GDM1 (cell line): ENCODE measurements at places on chromosomes 4 and X.

- DNase-seq, result peak; percentile 28
These were observed at the start of gene ZCCHC12 for GRCh38 chrX:118823263-118824172. Gene ZCCHC12, plus strand, starts transcription at chrX:118823824. Its CDS starts 1,421 bp downstream, at chrX:118825245.

DNA sequence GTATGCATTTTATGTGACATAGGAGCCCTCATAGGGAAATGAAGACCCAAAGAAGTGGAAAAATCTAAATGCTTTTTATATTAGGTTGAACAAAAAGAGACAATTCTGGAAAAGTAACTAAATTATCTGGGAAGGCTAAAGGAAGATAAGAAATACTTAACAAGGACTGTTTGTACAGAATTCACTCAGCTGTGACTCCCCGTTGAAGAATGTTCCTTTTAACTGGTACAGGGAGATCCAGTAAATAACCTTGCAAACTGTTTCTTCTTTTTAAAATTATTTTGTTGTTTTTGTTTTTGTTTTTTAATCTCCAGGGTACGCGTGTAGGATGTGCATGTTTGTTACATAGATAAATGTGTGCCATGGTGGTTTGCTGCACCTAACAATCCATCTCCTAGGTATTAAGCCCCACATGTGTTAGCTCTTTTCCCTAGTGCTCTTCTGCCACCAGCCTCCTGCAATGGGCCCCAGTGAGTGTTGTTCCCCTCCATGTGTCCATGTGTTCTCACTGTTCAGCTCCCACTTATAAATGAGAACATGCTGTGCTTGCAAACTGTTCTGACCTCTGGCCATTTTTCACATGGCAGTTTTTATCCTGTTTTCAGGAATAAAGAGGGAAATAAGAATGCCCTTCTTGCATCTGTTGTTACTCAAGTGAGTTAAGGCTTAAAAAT lies 81.7 kb downstream of the PWWP3B start:
- DNase-seq, result no peak

DNA sequence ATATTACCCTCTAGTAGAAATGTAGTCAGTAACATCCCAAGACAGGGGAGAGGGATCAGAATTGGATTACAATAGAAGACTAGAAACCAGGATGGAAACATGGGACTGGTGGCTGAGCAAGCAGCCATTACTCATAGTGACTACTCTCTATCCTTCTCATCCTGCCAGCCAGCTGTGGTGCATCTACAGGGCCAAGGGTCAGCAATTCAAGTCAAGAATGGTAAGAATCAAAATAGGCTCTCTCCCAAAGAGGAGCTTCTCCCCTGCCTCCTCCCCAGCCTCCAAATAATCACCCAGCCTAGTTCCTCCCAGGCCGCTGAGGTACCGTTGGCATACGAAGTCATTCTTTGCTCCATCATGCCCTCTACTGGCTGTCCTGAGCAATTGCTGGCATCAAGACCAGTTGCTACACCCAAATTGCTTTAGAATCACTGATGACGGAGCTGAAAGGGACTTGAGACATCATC lies 19.4 kb downstream of the AWAT2 start:
- DNase-seq, result peak; percentile 36

GRCh38 chr4:27397886-27398285 lies 537.2 kb downstream of the STIM2 start:
- no peak for DNase-seq

DNA sequence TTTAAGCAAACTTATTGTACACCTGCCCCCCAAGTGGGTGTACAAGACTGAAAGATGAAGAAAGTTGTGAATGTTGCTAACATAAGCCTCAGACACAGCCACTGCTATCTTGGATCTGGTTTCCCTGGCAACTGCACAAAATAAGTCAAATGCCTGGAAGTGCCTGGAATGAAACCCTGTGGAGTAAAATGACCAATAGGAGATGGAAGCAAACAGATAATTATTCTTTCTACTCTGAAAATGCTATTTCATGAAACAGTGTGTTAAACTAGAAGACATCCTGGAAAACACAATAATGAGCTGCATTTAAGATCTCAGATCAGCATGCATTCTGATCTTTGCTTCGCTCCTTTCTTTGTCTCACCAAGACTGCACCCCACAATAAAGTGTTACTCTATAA lies 1016.0 kb downstream of the ARAP2 start:
- no peak for DNase-seq

- DNase-seq, result no peak
These were observed 371.2 kb downstream of the AFF2 start for GRCh38 chrX:148871422-148872160.

DNA sequence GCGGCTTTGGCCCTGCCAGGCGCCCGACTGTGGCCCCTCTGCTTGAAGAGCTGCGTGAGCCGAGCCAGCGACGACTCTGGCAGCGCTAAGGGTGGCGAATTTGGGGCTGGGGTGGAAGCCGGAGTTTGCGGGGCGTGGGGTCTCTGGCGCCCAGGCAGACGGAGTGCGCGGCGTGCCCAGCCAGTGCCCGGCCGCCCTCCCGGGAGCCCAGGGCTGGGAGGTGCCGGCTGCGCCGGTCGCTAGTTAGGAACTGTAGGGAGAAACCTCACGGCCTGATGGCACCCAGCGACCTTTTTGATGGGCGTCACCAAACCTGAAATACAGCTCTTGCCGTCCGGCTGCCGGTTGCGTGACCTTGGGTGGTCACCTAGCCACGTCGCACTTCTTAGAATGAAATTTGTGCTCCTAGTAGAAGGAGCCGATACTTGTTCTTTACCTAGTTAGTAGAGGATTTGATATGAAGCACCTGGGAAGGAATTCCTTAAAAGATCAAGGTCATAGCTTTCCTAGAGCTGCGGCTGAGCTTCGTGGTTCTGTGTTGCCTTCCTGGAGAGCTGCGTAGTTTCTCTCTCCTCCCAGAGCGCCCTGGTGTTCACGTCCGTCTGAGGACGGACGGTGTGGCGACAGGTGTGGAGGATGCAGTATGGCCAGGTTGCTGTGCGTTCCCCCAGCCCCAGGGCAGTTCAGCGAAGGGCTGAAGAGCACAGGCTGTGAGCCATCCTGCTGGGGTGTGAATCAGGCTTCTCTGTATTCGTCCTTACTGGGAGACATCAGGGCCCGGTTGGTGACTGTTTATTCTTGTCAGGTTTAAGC lies 680 bp downstream of the MAEA start:
- DNase-seq, result no peak

DNA sequence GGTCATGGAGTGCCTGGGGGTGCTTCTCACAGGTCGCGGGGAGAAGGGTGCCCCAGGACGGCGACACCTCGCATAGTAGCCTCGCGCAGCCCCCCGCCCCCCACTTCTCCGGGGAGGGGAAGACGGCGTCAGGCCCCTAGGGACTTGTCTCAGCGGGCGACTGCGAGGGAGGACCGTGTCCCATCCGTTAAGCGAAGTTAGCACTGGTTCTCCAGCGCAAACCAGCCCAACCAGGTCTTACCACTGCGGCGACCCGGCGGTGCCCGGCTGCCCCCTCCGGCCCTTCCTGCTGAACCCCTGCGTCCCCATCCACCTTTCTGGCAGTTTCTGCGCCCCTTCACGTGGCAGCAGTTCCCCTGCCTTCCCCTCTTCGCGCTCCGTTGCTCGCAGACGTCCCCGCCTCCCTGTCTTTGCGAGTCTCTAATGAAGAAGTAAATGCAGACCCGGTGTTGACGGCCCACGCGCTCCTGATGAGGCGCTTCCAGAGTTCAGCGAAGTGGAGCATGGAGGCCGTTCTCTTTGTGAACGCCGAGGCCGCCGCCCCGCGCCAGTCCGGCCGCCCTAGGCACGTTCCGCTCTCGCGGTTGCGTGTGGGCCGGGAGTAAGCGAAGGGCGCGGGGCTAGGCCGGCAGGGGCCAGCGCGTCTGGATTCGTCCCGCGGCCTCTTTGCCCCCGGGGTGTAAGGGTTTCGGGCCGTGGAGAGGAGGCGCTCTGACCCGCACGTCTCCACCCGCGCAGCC lies 3.0 kb downstream of the SLIT2 start:
- no peak for DNase-seq

DNA sequence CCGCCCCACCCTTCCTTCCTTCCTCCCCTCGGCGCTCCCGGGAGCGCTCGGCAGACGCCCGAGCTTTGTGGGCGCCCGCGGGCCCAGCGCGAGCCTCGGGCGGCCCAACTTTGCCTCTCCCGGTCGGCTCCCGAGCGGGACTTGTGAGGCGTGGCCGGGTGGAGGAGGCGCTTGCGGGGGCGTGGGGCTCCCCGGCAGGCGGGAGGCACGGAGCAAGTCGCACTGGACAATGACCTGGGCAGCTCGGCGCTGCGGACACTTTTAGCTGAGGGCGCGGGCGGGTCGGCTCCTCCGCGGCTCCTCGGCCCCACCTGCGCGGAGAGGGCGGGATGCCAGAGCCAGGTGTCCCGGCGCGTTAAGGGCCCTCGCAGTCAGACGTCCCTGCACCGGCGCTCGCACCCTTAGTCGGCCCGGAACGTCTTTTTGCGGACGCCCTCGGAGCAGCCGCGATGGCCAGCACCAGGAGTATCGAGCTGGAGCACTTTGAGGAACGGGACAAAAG lies 385 bp downstream of the DCLK2 start:
- DNase-seq, result no peak

GRCh38 chr4:121792966-121793365 lies 8.2 kb upstream of the EXOSC9 start:
- no peak for DNase-seq

DNA sequence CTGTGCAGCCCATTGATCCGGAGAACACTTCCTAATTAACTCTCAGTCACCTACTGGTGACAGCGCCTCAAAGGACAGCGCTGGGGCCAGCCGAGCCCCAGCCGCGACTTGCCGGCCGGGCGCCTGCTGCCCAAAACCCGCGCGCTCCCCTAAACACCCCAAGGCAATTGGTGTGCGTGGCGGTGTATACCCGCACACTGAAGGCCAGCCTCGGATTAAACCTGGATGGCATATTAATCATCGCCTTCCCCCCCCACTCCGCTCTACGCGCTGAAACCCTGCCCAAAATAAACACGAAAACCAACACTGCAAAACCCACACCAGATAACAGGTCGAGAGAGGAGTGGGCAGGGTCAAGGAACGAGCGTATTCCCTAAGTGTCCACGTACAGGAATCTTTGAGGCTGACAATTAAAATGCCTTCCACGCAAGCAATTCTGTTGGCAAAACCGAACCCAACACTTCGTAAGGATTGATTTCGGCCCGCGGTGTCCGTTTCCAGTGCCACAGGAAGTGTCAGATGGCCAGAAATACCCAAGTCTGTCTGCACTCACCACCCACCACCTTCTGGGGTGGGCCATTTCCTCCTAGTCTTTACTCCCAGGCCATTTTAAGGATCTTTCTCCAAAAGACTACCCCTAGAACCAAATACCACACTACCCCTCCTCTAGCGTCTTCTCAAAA lies 2.7 kb downstream of the BCOR start:
- no peak for DNase-seq

DNA sequence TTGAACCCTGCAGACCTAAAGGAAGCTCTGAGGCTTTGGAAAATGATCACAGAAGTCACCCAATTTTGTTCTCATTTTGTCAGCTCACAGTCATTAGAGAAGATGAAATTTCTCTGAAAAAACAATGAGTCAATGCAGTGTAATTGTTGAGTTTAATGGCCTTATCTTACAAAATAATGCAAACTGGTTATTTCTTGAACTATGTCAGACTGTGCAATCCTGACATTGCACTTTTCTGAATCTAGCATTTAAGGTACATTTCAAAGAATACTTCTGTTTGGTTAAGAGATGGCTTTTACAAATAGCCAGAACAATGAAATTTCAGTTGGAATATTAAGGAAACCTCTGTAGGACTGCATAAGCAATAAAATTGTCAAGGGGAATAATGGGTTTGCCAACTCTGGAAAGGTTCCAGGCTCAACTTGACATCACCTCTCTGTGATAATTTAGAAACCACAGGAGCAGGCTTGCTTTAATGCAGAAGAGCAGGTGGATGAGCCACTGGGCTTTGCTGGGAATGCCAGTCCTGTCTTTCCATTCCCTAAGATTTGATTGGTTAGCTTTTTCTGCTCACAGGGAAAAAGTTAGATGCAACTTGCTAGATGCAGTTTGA lies 222.8 kb downstream of the FRMPD4 start:
- no peak for DNase-seq
